Mammary epithelial cell (primary cell): ENCODE measurements at places on chromosomes 3 and 15. TPM values are rescaled to one million over a fixed set of nuclear protein-coding genes. Genes with fewer than 3 reads are reported as not detected.
A peak's percentile ranks its signal among the peaks of the same experiment; 100 is the strongest.

Gene CACNA2D2
- polyA plus RNA-seq: 0.03 TPM

DNA sequence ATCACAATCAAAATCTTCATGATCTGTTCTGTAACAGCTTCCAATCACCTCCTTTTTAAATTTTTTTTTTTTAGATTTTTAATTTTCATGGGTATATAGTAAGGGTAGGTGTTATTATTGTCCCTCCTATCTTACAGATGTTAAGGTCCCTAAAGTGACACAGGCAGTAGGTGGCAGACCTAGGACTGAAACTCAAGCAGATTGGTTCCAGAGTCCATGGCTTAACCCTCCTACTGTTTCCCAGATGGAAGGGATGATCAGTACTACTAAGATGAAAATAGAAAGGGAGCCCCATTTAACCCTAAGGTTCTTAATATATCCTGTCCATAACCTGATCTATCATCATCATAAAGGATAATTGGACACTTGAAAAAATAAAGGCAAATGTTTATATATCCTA, 57.1 kb downstream of the CHAC1 start:
- DNase-seq: no peak

- no peak for DNase-seq
These were observed 21.2 kb downstream of the TMEM40 start for GRCh38 chr3:12737833-12738232.

GRCh38 chr3:130963878-130964277, 62.7 kb downstream of the ASTE1 start:
- peak; percentile 97 for DNase-seq

DNA sequence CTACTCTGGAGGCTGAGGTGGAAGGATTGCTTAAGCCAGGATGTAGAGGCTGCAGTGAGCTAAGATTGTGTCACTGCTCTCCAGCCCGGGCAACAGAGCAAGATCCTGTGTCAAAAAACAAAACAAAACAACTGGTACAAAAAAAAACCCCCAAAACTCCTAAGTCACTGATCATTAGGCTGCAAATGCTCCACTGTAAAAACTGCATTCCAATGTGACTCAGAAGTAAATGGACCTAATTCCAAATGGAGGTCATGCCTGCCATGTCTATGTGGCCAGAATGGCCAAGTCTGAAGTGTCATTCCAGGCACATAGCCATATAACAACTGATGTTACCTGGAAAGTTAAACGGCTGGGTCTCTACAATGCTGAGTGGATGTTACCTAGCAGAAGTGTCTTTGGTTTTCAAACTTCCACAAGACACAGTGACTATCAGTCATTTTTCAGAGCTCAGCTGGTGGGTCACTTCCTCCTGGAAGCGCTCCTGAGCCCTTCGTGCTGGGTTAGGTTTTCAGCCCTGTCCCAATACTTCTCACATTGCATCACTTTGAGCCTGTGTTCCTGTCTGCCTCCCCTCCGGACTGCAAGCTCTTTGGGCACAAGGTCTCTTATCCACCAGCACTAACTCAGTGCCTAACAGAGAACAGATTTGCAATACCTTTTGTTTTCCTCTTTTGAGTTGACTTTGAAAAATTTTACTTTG, 10.6 kb downstream of the FSTL1 start:
- DNase-seq: no peak

GRCh38 chr3:118408431-118408830, 626.2 kb downstream of the IGSF11 start:
- DNase-seq: peak; percentile 86

- DNase-seq: no peak
These were observed 19.9 kb downstream of the FYCO1 start for GRCh38 chr3:45975686-45976085.
